OCI-M1 (cell line): ENCODE measurements at places on chromosomes 16 and 17.

- peak; percentile 63 for DNase-seq
Measured at GRCh38 chr17:79838522-79839274, 542 bp downstream of the CBX4 start.

DNA sequence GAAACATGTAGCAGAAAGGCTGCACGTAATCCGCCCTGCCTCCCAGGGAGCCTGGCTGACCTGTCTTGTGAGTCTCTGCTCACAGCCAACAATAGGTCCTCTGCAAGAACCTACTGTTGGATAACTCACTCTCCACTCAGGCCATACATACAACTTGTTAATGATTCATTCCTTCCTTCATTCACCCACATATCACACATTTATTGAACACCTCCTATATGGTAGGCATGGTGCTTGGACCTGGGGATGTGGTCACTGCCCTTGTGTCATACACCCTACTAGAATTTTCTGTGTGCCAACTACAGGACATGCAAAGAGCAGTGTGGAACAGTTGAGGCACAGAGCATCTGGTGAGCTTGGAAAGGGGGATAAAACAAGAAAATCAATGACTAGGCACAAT is 28.1 kb upstream of the HNF1B start:
- no peak for DNase-seq

- DNase-seq, result no peak
Measured at GRCh38 chr16:49603956-49604355, 230.4 kb downstream of the C16orf78 start.

DNA sequence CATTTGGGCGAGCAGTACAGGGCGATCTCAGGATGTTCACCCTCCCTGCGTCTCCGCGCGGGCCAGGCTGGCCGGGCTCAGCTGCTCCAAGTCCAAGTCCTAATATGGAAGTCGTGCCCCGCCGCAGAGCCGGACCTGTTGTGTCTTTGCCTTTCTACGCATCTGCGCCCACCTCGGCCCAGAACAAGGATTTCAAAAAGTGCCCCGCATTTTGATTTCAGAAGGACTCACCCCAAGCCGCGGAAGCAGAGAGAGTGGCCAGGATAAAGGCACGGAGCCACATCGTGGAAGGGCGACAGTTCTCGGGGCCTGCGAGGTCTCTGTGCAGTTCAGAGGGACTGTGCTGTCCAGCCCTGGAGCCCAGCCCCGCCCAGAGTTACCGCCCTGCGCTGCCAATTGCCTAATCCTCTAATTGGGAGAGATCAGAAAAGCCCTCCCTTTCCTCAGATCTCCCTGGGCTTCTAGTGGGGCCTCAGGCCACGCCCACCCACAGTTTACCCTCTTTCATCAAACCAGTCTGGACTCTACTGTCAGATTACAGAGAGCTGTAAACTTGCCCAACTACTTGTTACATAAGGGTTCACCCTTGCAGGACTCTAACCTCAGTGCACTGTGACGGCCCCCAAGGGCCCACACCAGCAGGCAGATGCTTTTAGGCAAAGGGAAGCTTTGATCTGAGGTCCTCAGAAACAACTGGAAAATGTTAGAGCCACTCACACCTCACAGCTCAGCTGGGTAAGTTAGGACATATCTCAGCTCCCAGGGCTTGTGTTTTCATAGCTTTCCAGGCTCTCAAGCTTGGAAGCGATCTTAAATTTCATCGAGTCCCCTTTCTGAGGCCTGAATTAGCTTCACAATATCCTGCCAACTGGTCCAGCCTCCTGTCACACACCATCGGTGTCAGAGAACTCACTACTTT is at the start of gene CES1:
Gene CES1, minus strand, starts transcription at position 324 of the 919 bp plus-strand sequence. Its CDS starts 41 bp downstream, at position 283.
- DNase-seq, result no peak

GRCh38 chr16:86517033-86517432 is 6.7 kb downstream of the FOXF1 start:
- DNase-seq, result no peak

GRCh38 chr17:14353861-14354474 is 53.1 kb downstream of the HS3ST3B1 start:
- no peak for DNase-seq

- no peak for DNase-seq
Measured at GRCh38 chr16:81616321-81617020, 162.6 kb upstream of the PLCG2 start.

DNA sequence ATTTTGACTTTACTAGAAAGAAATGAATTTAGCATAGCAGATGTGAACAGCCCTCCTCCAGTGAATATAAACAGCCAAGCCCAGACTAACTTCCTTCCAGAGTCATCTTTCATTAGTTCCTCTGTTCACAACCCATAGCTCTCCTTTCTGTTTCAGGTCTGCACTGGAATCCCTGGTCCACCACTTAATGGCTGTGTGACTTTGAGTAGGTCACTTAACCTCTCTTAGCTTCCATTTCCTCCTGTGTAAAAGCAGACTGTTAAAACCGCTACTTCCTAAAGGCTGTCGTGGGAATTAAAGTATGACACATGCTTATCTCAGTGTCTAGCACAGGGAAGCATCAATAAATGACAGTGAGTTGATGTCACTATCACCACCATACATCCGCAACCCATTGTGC is 7.5 kb downstream of the SLC6A4 start:
- DNase-seq, result no peak

DNA sequence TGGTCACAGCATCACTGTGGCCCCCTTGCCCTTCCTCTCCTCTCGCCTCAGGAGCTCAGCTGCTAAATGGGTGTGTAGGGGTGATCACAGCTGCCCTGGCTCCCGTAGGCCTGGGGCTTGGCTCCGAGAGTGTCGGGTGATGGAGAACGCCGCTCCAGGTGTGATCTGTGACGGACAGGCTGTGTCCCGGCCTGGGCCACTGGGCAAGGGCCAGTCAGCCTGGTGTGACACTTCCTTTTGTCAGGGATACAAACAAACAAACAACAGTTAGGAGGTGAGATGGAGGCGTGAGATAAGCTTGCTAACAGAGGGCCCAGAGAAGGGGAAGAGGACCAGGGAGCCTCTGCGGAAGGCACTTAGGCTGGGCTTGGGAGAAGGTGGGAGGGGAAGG is 2.0 kb downstream of the ADGRG1 start:
- no peak for DNase-seq

DNA sequence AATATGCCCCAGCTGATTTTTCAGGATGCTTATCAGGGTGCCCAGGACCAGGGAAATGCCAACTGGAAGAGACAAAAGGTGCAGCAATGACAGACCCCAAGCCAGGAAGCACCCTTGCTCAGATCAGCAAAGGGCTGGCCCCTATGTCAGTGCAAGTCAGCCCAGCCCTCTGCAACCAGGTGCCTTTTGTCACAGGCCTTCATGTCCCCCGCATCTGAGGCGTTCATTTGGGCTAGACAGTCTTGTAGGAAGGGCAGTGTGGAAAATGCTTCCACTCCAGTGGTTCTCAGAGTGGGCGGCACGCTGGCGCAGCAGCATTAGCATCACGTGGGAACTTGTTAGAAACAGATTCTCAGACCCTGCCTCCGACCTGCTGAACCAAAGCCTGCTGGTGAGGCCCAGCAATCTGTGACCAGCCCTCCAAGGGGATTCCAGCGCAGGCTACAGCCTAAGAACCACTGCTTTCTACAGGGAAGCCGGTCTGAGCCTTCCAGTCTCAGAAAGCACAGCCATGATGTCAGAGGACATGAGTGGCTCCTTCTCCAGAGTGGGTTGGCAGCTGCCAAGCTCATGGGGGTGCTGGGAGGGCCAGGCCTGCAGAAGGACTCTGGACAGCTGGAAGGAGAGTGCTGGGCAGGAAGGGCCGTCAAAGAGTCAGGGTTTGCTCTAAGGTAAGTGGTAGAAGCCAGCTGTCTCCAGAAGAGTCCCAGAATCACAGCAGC is 13.1 kb downstream of the SLC47A2 start:
- no peak for DNase-seq

- peak; percentile 14 for DNase-seq
Measured at GRCh38 chr16:2910441-2910969, 1.2 kb upstream of the FLYWCH1 start.

- DNase-seq, result no peak
Measured at GRCh38 chr17:79011451-79012147, 2.0 kb upstream of the CANT1 start.

DNA sequence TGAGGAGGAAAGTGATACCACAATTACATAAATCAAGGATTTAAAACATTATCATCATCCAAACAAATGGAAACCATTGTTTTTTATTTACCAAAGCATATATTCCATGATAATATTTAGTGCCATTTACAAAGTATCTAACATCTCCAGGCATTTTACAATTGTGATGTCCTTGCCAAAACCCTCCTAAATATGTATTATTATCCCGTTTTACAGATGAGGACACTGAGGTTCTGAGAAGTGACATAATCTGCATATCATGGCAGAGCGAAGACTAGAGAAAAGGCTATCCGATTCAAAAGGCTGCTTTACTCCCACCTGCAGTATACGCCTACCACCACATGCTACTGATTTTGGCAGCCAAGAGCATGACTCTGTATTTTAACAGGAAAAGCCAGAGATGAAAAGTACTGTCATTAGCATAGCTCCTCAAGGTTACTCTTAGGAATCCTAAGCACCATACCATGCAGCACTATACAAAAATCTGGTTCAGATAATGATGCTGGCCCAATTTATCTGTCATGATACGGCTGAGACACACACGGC is 301.4 kb downstream of the CA10 start:
- DNase-seq, result peak; percentile 4

DNA sequence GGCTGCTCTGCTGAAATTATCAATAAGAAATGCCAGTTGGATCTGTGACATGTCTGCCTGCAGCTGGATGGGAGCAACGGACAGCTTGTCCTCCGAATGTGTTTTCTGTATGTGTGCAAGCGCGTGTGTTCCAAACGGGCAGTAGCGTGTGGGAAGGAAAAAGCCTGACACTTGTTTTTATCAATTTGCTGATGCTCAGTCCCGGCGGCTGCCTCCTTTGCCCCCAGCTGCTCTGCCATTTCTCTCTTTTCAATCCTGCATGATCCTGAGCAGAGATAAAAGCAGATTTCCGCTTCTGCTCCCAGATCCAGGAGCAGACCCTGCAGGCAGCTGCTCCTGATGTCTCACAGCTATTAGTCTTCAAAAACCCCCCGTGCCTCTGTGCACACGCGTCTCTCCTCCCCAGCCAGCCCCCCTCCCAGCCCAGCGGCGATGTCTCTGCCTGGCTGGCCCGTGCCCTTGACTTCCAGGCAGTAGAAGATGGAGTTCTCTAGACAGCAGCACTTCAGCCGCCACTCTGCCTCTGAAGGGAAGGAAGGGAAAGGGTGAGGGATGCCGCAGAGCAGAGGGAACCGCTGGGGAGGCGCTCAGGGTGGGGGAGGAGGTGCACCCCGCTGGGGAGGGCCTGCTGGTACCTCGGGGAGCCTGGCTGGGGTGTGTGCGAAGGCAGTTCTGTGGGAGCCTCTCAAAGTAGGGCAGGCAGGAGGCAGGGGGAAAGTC is 4.1 kb downstream of the PRCD start:
- no peak for DNase-seq

DNA sequence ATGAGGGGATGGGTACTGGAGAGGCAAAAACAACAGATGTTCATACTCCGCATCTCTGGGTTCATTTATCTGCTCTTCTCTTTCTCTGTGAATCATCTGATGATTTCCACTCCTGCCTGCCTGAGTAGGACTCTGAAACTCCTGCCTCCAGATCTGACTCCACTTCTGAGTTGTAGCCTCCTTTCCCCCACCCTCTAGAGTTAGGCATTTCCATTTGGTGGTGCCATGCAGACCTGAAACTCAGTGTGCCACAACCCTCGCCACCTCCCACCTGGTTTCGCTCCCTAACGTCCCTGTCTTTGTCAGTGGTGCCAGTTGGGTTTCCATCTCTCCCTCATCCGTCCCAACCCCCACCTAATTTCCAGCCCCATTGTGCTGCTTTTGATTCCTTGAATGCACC is 126.2 kb downstream of the PRKCB start:
- no peak for DNase-seq

- no peak for DNase-seq
Measured at GRCh38 chr17:40551091-40551878, 14.0 kb downstream of the CCR7 start.

- DNase-seq, result no peak
Measured at GRCh38 chr16:54694651-54695050, 236.0 kb upstream of the IRX5 start.

- DNase-seq, result no peak
Measured at GRCh38 chr17:40348562-40349476, 15.7 kb downstream of the GJD3 start.

GRCh38 chr16:69323415-69323814 is 7.0 kb downstream of the PDF start:
- DNase-seq, result no peak

DNA sequence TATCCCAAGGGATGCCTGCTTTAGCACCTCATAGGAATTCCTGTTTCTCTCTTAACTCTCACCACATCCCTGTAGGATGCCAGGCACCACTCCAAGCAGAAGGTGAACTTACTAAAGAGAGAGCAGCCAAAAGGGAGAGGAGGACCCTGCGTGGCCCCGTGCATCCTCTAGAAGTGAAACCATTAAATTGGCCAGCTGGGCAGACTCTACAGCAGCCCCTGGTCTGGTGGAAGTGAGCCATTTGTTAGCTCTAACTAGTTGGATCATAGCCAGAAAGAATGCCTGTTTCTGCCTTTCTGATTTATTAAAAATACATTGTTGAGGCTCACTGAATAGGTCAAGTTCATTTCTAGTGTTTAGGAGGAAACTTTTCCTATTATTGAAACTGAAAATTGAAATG is 22.3 kb downstream of the TMEM11 start:
- DNase-seq, result no peak

GRCh38 chr17:31048780-31049179 is 46.0 kb upstream of the NF1 start:
- DNase-seq, result no peak

GRCh38 chr17:27466376-27466742 is 10.1 kb downstream of the KSR1 start:
- DNase-seq, result no peak

- DNase-seq, result no peak
Measured at GRCh38 chr16:5302372-5303114, 204.9 kb upstream of the EEF2KMT start.

GRCh38 chr16:90020838-90021382 is 1.7 kb upstream of the DBNDD1 start:
- no peak for DNase-seq

- no peak for DNase-seq
Measured at GRCh38 chr17:83125515-83126274, 46.3 kb downstream of the METRNL start.

DNA sequence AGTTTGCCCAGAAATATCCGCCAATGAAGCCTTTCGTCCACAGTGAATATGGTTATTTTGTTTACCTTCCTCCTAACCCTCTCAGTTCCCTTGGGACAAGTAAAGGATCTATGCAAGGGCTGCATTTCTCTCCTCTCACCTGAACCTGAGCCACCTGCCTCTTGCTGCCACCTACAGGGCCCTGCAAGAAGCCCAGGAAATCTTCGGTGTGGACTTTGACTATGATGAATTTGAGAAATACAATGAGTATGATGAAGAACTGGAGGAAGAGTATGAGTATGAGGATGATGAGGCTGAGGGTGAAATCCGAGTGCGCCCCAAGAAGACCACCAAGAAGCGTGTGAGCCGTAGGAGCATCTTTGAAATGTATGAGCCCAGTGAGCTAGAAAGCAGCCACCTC is 14.0 kb downstream of the SUPT6H start:
- DNase-seq, result no peak

GRCh38 chr17:75566416-75566815 is 21.2 kb upstream of the MYO15B start:
- no peak for DNase-seq
